CD4-positive, alpha-beta T cell treated with Interleukin-2 at 100 ng/mL for 4 hours (primary cell): ENCODE measurements at places on chromosomes 5 and 9.

- DNase-seq = peak; percentile 58
Observed at GRCh38 chr5:75057561-75057960, 5.2 kb upstream of the GCNT4 start.

- peak; percentile 18 for DNase-seq
Observed at GRCh38 chr5:157582731-157583620, 7.4 kb upstream of the ADAM19 start.

DNA sequence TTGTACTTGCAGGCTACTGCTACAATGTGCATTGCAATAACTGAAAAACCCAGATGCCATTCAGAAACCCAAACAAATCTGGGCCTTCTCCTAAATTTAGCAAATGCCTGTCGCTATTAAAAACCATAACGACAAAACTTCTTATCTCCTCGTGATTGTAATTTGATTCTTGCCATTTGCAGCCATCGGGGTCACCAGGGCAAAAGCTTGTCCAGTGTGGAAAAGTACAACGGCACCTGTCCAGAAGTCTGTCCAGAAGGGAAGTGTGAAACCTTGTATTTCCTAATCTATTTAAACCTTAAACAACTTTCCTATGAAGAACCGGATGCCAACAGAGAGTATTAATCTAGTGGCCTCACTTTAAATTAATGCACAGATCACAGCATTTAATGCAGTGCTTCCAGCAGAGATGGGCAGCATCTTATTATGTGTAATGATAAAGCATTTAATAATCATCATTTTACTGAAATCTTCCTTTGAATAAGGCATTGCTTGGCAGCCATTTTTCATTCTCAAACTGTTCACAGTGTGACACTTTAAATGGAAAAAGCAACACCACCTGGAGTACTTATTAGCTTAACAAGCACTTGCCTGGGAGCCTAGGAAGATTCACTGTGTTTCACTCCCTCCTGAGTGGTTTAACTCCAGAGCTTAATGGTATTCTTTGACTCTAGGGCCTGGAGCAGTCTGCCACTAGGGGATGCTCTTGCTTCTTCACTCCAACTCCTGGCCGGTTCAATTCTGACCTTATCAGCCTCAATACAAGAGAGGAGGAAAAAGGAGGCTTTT is 4.9 kb upstream of the C7 start:
- peak; percentile 22 for DNase-seq

GRCh38 chr9:32644698-32645097 is 9.2 kb upstream of the TAF1L start:
- DNase-seq = no peak

- DNase-seq = no peak
Observed at GRCh38 chr5:6344593-6344989, 33.8 kb downstream of the MED10 start.

DNA sequence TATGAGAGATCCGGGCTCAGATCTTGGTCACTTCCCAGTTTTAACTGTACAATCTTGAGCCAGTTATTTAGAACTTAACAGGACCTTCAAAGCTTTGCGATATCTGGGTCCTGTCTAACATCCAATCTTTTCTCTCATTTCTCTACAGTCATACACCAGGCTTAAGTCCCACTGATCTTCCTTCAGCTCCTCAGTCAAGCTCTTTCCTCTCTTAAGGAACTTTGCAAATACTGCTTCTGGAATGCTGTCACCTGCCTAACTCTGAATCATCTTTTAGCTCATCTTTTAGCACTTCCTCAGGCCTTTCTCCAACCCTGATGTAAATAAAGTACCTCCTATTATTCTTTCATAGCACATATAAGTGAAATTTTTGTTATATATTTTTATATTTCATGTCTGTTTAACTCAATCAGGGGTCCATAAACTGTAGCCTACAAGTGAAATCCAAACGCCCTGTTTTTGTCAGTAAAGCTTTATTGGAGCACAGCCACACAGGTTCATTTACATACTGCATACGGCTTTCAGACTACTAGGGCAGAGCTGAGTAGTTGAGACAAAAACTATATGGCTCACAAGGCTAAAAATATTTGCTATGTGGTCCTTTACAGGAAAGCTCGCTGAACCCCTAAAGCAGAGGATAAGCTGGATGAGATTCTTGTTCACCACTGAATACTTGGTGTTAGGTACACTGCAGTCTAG is 63.5 kb downstream of the MEF2C start:
- no peak for DNase-seq

DNA sequence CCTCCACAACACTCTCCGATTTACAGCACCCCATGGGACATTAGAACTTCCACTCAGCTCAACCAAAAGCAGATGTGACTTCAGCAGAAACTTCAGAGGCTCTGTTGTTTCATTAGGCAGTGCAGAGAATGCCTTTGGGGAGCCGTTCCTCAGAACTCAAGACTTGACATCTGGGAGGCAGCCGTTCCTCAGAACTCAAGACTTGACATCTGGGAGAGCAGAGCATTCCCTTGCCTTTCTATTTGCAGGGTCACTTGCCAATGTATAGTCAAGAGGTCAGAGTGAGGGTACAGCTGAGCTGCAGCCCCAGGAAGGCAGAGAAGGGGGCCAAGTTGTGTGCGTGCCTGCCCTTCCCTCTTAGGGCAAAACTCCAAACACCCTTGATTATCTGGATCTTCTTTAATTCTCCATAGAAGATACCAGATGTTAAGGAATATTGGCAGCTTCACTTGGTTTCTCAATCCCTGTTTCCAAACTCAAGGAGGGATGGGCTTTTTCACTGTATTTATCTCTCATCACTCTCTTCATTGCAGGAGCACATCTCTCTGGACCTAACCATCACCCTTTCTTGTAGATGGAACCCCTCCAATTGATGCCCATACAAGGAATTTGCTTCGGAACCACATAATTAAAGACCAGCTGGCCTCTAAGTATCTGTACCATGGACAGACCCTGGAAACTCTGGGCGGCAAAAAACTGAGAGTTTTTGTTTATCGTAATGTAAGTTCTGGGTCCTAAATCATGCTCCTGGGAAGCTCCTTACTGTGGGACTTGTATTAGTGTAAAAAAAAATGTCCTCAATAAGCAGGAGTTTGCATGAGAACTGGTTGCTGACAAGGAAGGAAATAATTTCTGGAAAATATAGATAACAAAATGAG is 25.6 kb downstream of the TGFBI start:
- DNase-seq = no peak

- DNase-seq = no peak
Observed at GRCh38 chr5:132265336-132266030, 8.0 kb downstream of the PDLIM4 start.

DNA sequence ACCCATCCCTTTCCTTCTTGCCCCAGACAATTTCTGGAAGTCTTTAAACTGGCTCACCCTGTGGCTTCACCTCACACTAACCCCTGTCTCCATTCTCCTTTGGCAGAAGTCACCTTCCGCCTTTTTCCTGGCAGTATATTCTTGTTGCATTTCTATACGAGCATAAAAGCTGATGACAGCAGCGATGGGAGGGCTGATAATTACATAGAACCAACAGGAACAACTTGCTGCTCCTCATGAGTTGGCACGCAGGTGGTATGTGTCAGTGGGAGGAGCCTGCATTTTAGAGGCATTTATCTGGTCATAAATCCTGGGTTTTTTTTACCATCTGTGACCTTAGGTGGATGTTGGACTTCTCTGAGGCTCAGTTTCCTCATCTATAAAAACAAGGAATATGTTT is 61.4 kb upstream of the CKMT2 start:
- DNase-seq = no peak

- DNase-seq = peak; percentile 24
Observed at GRCh38 chr9:5446451-5447236, 3.7 kb upstream of the CD274 start.

DNA sequence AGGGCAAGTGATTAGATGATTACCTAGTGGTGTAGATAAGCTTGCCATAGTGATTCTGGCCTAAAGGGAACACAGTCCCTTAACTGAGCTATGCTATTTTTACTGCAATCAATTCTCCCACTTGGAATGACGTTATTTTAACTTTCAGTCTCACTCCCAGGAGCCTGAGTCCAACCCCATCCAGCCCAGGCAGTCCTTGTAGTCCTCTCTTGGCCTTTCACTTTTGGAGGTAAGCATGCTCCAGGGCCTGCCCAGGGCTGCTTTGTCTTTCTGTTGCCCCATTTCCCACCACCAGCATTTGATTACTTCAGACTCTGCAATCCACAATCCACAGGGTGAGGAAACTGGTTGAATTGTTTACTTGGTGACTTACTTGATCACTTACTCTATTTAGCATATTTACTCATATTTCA is 233.0 kb downstream of the CD180 start:
- DNase-seq = no peak

DNA sequence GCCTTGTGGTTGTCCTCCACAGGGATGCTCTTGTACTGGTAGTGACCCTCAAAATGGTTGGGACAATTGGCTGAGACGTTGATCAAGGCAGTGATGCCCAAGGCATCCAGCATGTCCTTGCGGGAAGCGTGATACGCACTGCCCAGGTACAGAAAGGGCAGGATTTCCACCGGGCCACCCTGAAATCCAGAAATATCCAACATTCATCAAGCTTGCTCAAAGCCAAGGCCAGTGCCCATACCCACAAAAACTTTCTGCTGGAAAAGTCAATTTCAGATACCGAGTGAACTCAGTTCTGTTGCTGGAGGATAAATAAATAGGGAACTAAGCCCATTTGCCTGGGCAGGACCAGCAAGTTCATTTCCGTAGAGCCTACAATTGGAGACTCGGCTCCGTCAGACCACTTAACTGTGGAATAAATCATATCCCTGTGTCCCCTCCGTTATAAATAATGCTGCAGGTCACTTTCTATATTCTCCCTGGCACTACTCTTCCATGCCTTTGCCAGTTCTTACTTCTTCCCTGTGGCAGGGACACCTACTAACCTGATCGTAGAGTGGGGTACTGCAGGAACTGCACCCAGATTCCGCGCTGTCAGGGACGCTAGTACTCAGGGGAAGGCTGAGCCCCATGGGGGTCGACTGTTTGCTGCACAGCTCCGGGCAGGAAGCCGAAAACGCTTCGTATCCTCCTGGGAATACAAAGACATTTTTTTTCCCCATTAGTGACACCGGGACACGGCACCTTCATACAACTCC is 1.2 kb downstream of the DUSP1 start:
- peak; percentile 24 for DNase-seq

- DNase-seq = no peak
Observed at GRCh38 chr5:179274321-179275315, 70.6 kb downstream of the ADAMTS2 start.

GRCh38 chr5:16095612-16096011 is 84.0 kb downstream of the MARCHF11 start:
- DNase-seq = no peak

DNA sequence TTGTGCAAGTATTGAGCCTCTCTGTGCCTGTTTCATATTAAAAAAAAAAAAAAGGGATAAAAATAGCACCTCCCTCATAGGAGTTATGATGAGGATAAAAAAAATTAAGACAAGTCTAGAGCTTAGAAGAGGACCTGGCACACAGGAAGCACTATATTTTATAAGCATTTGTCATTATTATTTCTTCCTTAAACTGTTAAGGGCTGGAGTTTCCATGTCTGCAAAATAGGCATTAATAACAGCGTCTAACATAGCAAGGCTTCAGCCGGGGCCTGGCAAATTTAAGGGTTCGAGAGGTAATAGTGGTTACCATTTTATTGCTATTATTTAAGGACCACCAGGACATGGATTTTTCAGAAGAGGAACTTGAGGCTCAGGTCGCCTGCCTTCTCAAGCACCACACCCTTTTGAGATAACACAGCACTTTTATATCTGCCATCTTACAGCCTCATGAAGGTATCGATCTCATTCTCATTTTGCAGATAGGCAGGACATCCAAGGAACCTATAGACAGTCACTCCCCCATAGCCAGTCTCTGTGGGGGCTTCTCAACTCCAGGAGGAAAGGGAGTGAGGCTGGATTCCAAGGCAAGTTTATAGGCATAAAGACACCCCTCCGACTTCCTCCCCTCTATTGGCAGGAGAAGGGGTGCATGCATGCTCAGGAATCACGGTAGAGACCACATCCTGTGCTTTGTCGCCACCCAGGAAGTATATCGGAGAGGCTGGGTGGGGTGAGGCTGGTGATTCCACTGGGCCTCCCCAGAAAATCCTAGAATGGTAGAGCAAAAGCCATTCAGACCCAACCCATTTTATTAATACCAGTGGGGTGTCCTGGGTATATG is 2.4 kb downstream of the ANXA6 start:
- DNase-seq = peak; percentile 63
